ENCODE measurements at places on chromosomes 16 and 17. TPM values are rescaled to one million over a fixed set of nuclear protein-coding genes. Genes with fewer than 3 reads are reported as not detected.

- DNase-seq: no peak
Measured at GRCh38 chr17:77529328-77529650, 388.5 kb downstream of the SEC14L1 start.

DNA sequence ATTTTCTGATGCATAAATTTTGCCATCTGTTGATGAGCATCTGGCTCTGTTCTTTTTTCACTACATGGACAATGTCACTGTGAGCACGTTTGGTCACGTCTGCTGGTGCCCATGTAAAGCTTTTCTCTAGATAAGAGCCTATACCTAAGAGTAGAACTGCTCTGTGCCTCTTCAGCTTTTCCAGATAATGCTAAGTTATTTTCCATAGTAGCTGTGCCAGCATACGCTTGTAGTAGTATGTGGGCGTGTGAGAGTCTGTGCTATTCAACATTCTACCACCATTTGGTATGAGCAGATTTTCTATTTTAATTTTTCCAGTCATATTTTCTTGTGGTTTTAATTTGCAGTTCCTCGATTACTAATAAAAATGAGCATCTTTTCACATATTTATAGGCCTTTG is 33.2 kb downstream of the VPS35L start:
- DNase-seq: no peak

Gene SPOP
- 77.8 TPM for total RNA-seq

DNA sequence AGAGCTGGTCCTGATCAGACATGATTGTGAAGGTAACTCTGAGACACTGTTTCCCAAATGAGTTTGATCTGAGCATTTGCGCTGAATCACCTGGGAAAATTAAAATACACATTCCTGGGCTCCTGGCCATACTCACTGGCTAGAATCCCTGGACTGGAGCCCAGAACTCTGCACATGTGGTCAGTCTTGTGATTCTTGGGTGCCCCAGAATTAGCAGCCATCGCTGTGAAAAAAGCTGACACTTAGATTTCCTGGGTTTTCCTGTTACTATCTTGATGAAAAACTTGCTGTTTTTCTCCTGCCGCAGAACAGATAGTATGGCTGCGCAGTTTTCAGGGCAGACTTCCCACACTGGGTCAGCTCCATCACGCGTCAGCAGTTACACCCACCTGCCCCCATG is 24.6 kb downstream of the NECAB2 start:
- DNase-seq: no peak

DNA sequence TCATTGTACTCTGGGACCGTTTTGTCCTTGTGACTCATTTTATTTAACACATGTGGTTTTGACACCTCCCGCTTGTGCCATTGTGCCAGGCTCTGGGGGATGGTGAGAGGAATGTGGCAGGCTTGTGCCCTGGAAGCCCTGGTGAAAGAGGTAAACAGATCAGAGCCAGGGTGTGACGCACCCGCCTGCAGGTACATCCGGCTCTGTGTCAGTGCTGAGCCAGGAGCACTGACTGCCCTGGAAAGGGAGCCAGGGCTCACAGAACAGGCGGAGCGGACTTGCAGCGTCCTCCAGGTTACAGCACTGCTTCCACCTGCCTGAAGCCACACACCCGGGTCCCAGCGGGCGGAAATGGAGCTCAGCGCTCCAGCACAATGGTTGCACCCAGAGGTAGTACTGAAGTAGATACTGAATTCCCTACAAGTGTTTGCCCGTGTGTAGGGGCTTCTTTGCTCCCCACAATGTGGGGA is 30.6 kb downstream of the CDRT15 start:
- DNase-seq: no peak

Gene HLF
- total RNA-seq: 35.5 TPM

Gene NPB
- 0.54 TPM for total RNA-seq

DNA sequence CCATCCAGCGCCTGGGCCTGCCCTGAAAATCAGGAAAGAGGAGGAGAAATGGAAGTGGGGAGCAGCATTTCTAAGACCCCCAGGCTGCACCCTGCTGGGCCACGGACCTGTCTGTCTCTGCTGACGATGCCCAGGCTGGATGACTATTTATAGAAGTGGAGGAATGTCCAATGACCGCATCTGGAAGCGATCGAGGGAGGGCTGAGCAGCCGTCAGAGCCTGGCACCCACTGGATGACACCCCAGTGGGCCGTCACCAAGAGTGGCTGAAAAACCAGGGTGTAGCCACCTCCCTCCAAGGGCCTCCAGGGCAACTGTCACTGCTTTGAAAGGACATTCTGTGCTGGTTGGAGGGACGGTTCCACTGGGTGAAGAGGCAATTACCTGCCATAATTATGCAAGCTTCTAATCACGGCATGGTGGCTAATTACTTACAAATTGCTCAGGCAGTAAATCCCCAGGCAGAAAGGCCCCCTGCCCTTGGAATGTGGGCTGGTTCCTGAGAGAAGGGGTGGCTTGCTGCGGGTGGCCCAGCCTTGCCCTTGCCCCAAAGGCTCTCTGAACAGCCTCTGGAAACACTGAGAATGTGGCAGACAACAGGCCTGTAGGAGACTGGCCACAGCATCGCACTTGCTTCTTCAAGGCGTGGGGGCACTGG is 332.1 kb downstream of the C16orf95 start:
- DNase-seq: no peak

Gene ABCA5
- total RNA-seq: 9.2 TPM

- no peak for DNase-seq
Measured at GRCh38 chr16:65372171-65372570, 250.3 kb upstream of the CDH11 start.

GRCh38 chr16:84161037-84161436 is 15.9 kb downstream of the DNAAF1 start:
- DNase-seq: no peak

DNA sequence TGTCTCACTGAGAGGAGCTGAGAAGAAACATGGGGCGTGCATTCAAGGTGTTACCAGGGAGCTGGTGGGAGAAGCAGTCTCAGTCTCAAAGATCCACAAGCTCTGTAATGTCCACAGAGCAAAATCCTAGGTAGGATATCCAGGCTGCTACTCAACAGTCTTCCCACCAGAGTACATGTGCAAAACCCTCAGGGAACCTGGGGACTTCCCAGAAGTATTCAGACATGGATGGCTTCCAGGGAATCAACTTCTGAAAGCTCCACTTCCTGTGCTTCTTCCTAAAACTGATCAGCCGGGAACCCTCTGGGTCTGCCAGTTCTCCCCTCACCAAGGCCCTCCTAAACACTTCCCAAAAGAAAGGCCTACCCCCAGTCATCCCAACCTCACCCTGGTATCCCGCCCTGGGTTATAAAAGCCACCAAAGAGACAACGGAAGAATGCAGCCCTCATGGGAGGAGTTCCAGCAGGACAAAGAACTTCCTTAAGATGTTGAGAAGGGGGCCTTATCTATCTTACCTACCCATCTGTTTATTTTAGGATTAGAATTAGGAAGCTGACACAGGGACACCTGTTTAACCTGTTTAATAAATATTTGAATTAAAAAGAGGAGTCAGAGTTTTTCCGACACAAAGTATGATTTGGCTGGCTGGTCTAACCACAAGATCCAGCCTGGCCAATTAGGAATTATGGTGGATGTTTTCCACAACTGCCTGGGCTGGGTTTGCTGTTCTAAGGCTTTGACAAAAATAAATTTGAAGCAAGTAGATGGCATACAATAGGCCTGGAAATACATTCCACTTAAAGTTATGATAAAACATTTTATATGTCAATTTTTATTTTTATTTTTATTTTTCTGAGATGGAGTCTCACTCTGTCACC is 37.0 kb downstream of the CUEDC1 start:
- no peak for DNase-seq

- no peak for DNase-seq
Measured at GRCh38 chr16:50440991-50441390, 72.2 kb upstream of the BRD7 start.

Gene CACNG4
- total RNA-seq: not detected

Gene MYH11
- 0.27 TPM for total RNA-seq

- DNase-seq: no peak
Measured at GRCh38 chr17:33109336-33110072, 117.9 kb downstream of the SPACA3 start.

GRCh38 chr17:80729761-80730160 is 185.1 kb downstream of the RPTOR start:
- DNase-seq: no peak

DNA sequence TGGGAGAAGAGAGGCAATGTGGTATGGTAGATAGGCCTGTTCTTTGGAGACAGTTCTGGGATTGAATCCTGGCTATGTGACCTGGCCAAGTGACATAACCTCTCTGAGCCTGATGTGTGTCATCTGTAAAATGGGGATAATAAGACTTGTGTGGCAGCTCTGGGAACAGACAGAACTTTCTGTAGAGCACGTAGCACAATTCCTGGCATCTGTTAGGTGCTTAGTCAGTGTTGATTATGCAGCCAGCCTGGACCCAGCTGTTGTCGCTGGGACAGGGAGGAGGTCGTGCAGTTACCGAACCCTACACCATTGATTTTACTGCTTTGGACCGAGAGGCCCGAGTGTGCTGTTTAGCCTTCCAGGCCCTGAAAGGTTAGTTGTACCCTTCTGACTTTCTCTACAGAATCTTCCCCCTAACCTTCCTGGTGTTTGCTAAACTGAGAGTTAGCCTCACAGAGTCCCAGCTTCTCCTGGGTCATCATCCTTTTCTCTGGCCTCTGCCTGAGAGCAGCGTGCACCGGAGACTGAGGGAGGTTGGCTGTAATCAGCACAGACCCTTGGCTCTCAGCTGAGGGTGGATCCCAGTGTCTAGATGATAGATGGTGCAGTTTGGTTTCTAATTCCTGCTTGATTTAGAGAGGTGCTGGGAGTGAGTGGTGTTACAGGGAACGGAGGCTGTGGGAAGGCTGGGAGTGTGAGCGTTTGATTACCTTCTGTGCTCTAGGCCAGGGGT is 31.9 kb downstream of the MSI2 start:
- no peak for DNase-seq

DNA sequence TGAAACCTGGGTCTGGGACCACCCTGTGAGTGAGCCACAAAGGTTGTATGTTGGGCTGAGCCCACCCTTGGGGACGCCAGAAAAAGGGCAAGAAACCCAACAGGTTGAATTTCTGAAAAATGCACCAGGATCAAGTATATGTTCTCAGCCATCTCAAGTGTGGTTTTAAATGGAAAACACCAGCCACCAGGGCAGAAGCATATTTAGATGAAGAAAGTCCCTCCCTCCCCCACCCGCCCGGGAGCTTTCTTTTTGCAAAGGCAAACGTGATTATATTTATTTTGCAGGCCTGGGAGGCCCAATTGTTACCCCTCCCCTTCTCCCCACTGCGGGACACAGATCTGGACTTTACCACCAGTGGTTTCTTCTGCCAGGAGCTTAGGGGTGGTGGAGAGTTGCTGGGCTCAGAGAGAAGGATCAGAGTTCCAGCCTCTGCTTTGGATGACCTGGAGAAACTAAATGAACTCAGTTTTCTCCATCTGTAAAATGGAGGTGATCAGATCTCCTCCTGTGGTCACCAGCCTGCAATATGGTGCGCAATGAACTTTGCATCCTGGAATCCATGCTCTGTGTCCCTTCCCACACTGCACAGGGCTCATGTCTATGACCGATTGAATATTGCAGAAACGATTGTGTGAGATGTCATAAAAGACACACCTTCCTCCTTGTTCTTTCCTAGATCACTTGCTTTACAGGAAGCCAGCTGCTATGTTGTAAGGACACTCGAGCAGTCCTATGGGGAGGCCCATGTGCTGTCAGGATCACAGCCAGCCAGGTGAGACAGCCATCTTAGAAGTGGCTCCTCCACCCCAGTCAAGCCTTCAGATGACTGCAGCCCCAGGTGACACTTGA is 21.0 kb upstream of the NGFR start:
- DNase-seq: no peak

- no peak for DNase-seq
Measured at GRCh38 chr16:88853325-88853941, 3.3 kb downstream of the GALNS start.

Gene KDM8
- 8.1 TPM for total RNA-seq

GRCh38 chr16:58884141-58884540 is 150.0 kb upstream of the GOT2 start:
- no peak for DNase-seq

- no peak for DNase-seq
Measured at GRCh38 chr17:41489531-41489930, at the start of gene KRT36. KRT36 (minus strand) TSS chr17:41489910; CDS start chr17:41489864, 46 bp downstream.
